ENCODE measurements at places on chromosomes 13 and 19. TPM values are rescaled to one million over a fixed set of nuclear protein-coding genes. Genes with fewer than 3 reads are reported as not detected.

Gene NTF4
- total RNA-seq: 7.3 TPM

DNA sequence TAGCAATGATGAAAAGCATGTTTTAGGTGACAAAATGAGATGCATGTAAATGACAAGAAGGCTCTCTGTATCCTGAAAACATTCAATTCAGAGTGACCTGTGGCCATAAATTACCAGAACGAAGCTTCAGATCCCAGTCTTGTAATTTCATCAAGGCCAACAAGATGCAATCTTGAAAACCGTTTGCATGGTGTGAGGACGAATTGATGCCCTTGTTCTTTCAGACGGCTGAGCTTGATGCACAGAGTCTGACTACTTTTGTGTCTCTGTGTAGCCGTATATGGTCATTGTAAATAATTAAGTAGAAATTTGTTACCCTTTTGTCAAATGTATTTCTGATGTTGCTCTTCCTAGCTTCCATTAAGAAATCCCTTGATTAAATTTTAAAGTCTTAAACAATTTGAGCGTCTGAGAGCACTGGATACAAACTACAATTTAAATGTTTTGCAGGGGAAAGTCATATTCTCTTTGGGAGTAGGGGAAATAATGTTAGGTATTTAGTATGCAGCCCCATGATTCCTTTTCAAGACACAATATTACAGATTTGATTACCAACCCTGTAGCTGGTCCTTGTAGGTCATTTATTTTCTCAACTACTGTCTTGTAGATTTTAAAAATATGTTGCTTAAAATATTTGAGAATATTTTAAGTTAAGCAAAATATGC, 125.8 kb upstream of the PCDH9 start:
- H3K27me3 ChIP-seq: no peaks in the 10 kb centered on the region
- no peak overlapping the region for H3K4me3 ChIP-seq
- no peak overlapping the region for H3K27ac ChIP-seq
- no peak for DNase-seq
- H3K36me3 ChIP-seq: no peaks in the 10 kb centered on the region

DNA sequence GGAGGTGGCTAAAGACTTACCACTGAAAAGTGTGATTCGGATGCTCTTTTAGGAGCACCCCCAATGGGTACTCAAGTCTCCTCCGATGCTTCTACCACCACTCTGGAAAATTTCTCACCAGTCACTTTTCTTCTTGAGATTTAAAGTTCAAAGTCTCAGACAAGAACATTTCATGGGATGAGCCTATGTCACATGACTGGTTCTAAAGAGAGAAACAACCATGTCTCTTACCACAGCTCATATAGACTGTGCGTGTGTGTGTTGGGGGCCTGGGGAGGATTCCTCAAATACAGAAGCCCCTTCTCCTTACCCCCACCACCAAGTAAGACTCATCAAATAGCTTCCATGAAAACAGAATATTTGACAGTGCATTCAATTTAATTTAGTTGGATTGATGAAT, 181.7 kb upstream of the MIR17HG start:
- no peaks in the 10 kb centered on the region for H3K4me1 ChIP-seq
- no peak overlapping the region for H3K4me3 ChIP-seq
- no peaks in the 10 kb centered on the region for H3K36me3 ChIP-seq
- H3K27me3 ChIP-seq: no peaks in the 10 kb centered on the region
- H3K27ac ChIP-seq: no peak overlapping the region

GRCh38 chr19:8835877-8836276, 3.7 kb downstream of the MBD3L1 start:
- no peaks in the 10 kb centered on the region for H3K27me3 ChIP-seq
- H3K27ac ChIP-seq: no peak overlapping the region
- DNase-seq: no peak

- no peak for DNase-seq
- H3K36me3 ChIP-seq: no peaks in the 10 kb centered on the region
- H3K4me1 ChIP-seq: no peaks in the 10 kb centered on the region
- H3K27me3 ChIP-seq: no peaks in the 10 kb centered on the region
- no peak overlapping the region for H3K27ac ChIP-seq
- H3K4me3 ChIP-seq: no peak overlapping the region
These were observed 59.6 kb upstream of the ZNF599 start for GRCh38 chr19:34832581-34833112.

GRCh38 chr13:67004511-67004910, 225.6 kb downstream of the PCDH9 start:
- no peak overlapping the region for H3K4me3 ChIP-seq
- H3K36me3 ChIP-seq: no peaks in the 10 kb centered on the region
- H3K27ac ChIP-seq: no peak overlapping the region
- H3K4me1 ChIP-seq: no peaks in the 10 kb centered on the region
- DNase-seq: no peak

GRCh38 chr13:33017323-33017929, 1.2 kb downstream of the KL start:
- no peak overlapping the region for H3K4me3 ChIP-seq
- peak; percentile 44 for DNase-seq
- H3K27ac ChIP-seq: no peak overlapping the region
- H3K36me3 ChIP-seq: no peaks in the 10 kb centered on the region

DNA sequence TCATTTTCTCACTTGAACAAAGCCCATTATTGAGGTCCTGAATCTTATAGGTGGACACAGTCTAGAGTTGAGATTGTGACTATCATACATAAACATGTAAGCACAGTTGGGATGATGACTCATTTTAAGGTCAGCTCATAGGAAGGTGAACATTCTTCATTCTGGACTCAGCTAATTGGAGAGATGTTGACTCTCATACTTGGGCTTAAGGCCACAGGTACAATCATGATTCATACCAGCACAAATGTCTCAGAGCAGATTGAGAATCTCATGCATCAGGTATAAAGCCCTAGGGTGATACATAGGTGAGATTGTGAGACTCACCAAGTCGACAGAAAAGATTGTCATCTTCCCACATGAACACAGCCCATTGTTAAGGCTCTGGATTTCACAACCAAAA, 62.3 kb upstream of the ZNF724 start:
- no peak overlapping the region for H3K4me3 ChIP-seq
- H3K4me1 ChIP-seq: no peaks in the 10 kb centered on the region
- H3K27me3 ChIP-seq: no peaks in the 10 kb centered on the region
- H3K36me3 ChIP-seq: no peaks in the 10 kb centered on the region
- DNase-seq: no peak

- no peak overlapping the region for H3K27ac ChIP-seq
- H3K27me3 ChIP-seq: no peaks in the 10 kb centered on the region
- H3K4me1 ChIP-seq: no peaks in the 10 kb centered on the region
These were observed 2411.1 kb downstream of the PCDH9 start for GRCh38 chr13:64819081-64819480.

GRCh38 chr19:44401139-44402115, at the start of gene ZNF285:
ZNF285 (minus strand) TSS chr19:44401608; CDS start chr19:44397213, 4,395 bp downstream.
- no peak within 1 kb of the TSS for H3K27ac ChIP-seq
- no peaks in the 10 kb centered on the region for H3K4me1 ChIP-seq
- no peaks in the 10 kb centered on the region for H3K36me3 ChIP-seq
- peak; percentile 95 for DNase-seq
- H3K27me3 ChIP-seq: no peaks in the 10 kb centered on the region

Data from astrocyte (in vitro differentiated cells and primary cell).